ENCODE measurements at places on chromosomes 3 and 15.

- no peak for DNase-seq
Observed at GRCh38 chr3:113218681-113219045, 7.3 kb downstream of the BOC start.

DNA sequence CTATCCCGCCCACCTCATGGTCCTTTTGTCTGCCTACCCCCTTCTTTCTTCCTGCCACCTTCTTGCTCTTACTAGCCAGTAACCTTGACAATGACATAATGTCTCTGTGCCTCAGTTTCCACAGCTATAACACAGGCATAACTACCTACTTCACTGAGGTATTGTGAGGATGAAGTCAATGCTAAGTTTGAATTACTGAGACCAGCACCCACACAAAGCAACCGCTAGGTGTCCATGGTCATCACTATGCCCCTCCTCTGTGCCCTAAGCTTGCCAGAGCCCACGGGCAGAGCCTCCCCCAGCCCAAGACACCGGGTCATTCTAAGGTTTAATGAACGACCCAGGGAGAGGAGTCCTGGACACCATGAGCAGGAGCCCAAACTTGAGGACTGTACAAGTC is 101.6 kb downstream of the OXNAD1 start:
- no peak for DNase-seq

GRCh38 chr15:29913528-29914135 is 91.4 kb upstream of the TJP1 start:
- DNase-seq = no peak

- peak; percentile 14 for DNase-seq
Observed at GRCh38 chr3:30347679-30348216, 258.7 kb upstream of the TGFBR2 start.
